ENCODE measurements at places on chromosomes 3 and 15.

DNA sequence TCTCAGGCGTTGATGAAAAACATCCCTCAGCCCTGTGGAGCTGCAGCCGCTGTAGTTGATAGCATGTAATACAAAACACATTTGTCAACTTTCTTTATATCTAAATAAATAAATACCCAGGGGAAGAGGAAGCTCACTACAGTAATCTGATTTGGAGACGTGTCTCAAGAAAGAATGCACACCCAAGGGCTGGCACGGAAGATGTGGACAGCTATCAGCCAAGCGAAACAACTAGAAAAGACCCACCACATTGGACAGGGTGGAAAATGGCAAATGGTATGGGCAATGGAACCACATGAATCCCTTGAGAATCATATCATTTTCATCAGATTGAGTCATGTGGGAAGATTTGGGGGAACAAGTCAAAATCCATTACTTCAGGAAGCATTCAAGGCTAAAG is 43.1 kb upstream of the ALDH1A3 start:
- DNase-seq = no peak

DNA sequence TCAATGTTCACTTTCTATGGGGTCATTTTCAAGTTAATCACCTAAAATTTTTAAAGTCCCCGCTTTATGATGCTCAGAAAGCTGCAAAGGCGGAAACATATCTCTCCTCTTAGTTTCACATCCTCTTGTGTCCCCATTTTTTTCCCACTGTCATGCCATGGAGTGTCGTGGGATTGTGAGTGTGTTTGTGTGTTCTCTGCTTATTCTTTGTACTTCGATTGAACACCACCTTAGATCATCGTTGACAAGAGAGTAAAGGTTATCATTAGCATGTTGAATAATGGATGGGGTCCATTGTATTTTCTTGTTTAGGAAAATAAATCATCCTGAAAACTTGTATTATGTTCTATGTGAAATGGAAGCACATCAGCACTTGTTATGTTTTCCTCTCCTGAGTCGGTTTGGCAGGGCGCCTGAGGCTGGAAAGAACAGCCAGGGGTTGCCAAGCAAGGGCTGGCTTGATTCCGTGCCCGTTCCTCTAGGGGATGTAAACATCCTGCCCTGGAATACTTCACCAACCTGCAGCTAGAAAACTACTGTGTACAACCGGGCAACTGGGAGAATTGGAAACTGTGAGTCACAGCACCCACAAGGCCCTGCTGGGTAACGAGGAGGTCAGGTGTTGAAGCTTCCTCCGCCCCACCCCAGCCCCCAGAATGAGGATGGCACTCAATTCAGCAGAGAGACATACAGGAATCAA is 67.2 kb downstream of the EIF4E3 start:
- DNase-seq = peak; percentile 87

DNA sequence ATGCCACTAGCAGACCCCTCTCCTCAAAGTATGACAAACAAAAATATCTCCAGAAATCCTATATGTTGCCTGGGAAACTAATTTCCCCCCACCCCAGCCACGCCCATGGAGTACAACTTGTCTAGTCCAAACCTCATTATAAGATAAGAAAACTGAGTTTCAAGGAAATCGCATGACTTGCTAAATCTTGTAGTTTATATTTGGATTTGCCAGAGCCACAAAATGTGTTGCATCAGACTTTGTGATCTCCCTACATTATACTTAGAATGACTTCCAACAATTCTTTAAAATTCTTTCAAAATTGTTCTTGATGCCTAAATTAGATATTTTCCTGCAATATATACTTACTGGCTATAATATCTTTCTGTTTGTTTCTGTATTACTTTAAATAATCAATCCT is 1034.4 kb downstream of the IGSF11 start:
- DNase-seq = no peak

- no peak for DNase-seq
Measured at GRCh38 chr3:37871858-37872257, 10.2 kb downstream of the CTDSPL start.

DNA sequence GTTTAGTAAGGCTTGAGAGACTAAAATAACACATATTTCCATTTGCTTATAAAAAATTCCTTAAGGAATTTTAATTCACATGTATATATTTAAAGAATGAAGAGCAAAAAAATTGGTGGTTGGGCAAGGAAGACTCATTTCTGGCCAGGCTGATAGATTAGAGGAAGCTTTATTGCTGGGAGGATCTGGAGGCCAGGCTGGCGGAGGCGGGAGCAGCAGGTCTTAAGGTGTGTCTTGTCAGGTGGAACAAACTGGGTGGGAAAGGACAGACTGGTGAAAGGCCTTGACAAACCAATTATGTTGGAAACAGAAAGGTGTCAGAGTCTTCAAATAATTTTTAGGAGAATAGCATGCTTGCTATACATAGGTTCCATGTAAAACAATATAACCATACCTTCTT is 124.7 kb downstream of the EPHA3 start:
- DNase-seq = no peak

- DNase-seq = no peak
Measured at GRCh38 chr3:129016356-129016719, 15.2 kb downstream of the EFCC1 start.

- no peak for DNase-seq
Measured at GRCh38 chr15:56344336-56344735, 20.9 kb upstream of the TEX9 start.

DNA sequence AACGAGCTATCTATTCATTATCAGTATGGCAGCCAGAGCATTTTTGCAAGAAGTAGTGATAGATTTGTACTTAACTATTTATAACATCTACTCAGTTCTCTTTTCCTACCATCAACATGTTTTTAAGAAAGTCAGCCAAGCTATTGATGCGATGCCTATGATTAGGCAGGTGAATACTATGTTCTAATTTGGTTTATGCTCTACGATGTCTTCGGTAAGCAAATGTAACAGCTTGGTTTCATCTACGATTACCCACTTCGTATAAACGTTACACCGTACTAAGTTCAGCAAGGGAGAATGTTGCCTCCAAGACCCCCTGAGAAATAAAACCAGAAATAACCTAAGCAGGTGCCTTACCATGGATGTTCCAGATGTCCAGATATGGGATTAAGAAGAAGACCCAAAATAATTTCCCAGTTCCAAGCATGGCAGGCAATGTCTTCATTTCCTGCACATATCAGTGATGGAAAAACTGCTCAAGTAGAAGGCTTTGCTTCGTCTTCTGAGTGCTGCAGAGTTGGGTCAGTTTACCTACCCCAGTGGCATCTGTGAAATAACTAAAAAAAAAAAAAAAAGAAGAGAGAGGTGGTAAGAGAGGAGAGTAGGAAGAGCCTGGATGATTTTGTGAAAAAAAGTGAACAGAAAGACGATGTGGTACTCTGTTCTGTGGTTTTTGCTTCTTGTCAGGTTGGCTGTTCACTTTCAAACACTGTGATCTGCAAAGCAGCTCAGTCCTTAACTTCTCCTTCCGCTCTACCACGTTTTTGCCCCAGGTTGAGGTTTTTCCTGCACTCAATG is at the start of gene BTLA:
Gene BTLA (minus strand): TSS at position 559 of the 798 bp plus-strand sequence. CDS start 114 bp downstream, at position 445.
- no peak for DNase-seq
